ENCODE measurements at places on chromosomes 3 and 15. TPM values are rescaled to one million over a fixed set of nuclear protein-coding genes. Genes with fewer than 3 reads are reported as not detected.

GRCh38 chr15:48965972-48966371, 2.3 kb upstream of the SHC4 start:
- no peak for DNase-seq

GRCh38 chr3:152491922-152492321, 223.2 kb downstream of the MBNL1 start:
- no peak for DNase-seq

- DNase-seq, result no peak
These were observed 34.2 kb downstream of the LIMD1 start for GRCh38 chr3:45628746-45629145.

GRCh38 chr3:33729993-33730392, 11.9 kb upstream of the CLASP2 start:
- no peak for DNase-seq

The MAP6D1 gene
- total RNA-seq, result 2.3 TPM

All from left ventricle myocardium superior (tissue), 1 donor.